IPS DF 19.7 (cell line): ENCODE measurements at places on chromosomes 6 and 20.
A peak's percentile ranks its signal among the peaks of the same experiment; 100 is the strongest.

DNA sequence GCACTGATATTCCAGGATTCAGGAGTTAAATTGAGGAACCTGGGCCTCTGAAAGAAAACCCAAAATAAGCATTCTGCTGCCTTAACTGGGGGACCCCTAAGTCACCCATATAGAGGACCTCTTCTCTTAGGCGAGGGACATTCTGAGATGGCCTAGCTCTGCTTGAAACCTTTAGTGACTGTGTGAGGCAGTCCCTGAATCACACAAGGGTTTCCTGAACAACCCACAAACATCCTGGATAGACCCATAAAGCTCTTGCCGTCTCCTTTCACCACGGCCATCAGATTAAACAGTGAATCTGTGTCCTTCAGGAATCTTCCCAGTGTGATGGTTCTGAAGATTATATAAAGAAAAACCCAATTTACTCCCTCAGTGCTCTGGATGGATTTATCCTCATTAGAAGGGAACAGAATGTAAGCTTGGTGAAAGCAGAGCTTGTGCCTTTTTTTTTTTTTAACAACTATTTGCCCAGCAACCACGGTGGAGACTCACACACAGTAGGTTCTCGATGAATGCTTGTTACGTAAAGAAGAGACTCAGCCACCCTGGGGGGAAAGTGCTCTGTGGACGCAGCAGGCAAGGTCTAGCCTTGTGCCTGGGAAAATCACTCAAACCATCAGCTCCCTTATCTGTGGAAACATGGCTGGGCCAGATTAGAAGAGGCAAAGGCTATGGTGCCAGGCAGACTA is 39.1 kb upstream of the SIRPG start:
- no peak for DNase-seq

DNA sequence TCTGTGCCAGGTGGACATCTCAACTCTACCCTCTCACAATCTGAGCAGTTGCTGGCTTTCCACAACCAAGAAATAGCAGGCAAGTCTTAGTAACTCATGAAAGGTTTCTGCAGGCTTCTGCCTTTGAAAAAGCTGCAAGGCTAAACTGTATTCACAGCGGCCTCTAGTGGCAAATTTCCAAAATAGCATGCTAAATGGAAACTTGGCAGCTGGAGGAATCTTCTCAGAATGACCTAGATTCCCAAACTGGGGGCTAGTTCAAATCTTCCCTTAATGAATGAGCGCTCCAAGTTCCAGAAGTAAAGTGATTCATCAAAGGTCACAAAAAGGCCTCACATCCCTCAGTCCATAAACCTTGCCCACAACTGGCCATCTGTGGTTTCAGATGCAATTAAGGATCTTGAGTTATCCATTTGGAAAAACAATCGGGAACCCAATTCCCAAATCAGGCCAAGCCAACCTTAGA is 11.9 kb upstream of the CPNE5 start:
- DNase-seq, result no peak

- no peak for DNase-seq
Observed at GRCh38 chr20:48198929-48199451, 413.7 kb upstream of the SULF2 start.

- no peak for DNase-seq
Observed at GRCh38 chr6:165968408-165968807, 199.2 kb downstream of the TBXT start.

GRCh38 chr20:63707558-63708300 is at the start of the genes ARFRP1 and ZGPAT:
Gene ARFRP1 (minus strand): TSS chr20:63707976. CDS start chr20:63707091, 885 bp downstream.
Gene ZGPAT (plus strand): TSS chr20:63708039. CDS start chr20:63708581, 542 bp downstream.
- peak; percentile 23 for DNase-seq
